Stimulated activated CD4-positive, alpha-beta T cell treated with anti-CD3 and anti-CD28 coated beads, Interleukin-1b, Interleukin-23, amount 100 ng/mL, for 1 hour (primary cell): ENCODE measurements at places on chromosomes 7 and 10.

- DNase-seq, result no peak
Observed at GRCh38 chr7:151381348-151382078, 28.3 kb downstream of the WDR86 start.

DNA sequence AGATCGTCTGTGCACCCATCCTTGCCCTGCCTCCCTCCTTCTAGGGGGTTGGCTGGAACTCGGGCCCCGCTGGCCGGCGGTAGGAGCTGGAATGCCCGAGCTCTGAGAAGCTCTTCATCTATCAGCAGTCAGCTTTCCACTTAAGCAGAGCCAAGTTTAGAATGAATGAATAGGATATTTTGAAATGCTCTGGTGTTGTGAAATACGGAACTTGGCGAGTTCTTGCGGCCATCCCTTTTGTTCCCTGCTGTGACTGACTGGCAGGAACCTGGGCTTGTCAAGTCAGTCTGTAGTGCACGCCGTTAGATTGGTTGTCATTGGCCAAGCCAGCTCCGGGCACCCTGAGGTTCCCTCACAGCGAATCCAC is 33.3 kb downstream of the FOXK1 start:
- DNase-seq, result no peak

GRCh38 chr7:108328174-108328651 is 128.0 kb downstream of the NRCAM start:
- DNase-seq, result no peak

DNA sequence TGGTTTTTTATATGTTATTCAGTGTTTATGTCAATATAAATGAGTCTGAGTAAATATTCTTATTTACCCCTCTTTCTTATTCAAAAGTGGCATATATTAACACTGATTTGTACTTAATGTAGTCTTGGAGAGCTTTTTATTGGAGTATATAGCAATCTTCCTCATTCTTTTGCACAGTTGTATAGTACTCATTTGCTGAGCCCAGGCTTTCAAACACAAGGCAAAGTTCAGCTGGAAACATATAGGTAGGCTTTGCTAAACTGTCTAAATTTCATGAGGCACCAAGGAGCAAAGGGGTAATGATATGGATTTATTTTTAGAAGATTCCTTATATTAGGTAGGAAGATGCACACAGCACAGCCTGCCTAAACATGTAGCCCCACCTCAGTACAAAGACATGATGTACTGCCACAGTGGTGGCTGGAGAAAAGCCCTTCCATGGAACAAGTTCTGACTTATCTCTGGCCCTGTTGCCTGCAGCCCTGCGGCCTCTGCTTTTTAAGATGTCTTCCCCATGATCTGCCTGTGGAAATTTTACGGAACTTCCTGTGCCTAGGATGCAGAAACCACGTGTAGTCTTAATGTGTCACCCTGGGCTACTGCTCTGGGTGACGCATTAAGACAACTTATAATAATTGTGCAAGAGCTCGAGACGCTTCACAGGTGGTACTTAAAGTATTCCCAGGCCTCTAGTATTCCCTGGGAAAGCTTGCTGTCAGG is 9.6 kb upstream of the PDCD4 start:
- DNase-seq, result no peak

- no peak for DNase-seq
Observed at GRCh38 chr7:120475994-120476393, 203.0 kb downstream of the KCND2 start.

- no peak for DNase-seq
Observed at GRCh38 chr10:61860964-61861758, 40.3 kb upstream of the ARID5B start.

- no peak for DNase-seq
Observed at GRCh38 chr7:142867398-142868187, 12.7 kb downstream of the EPHB6 start.

GRCh38 chr10:132061030-132061429 is 4.7 kb upstream of the JAKMIP3 start:
- no peak for DNase-seq

- no peak for DNase-seq
Observed at GRCh38 chr10:517241-517830, 172.1 kb downstream of the DIP2C start.

DNA sequence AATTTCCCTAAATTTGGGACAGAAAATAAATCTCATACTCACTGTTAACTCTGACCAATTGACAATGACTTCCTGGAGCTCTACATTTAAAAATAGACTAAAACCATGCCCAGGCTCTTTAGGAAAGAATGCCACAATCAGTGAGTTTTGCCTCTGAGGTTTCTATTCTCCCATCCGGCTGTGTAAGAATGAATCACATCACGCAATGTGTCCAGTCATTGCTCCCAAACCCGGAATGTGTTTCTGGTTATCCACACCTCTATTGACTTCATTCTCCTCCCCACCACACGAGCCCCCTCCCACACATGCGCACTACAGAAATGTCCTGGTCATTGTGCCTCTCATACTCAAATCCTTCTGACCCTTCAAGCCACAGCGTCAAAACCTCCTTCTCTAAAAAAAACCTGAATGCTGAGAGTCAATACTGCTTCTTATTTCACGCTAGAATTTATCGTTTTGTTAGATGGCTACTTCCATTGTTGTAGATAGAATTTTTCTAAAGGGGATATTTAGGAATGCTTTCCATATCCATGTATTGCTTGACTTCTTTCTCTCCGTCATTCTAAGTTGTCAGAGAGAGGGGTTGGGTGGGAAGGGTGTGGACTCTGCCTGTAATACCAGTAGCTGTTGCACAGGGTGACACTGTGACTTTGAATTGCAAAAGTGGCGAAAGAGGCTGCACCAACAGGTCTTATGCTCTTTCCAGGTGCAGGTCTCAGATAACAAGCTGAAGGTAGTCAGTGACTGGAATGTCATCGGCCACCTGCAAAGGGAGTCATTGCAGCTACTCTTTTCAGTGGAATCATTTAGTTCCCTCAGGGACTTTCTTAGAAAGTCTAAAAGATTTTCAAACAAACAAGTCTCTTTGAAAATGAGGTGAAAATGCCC is 356.6 kb downstream of the PAXIP1 start:
- DNase-seq, result no peak

DNA sequence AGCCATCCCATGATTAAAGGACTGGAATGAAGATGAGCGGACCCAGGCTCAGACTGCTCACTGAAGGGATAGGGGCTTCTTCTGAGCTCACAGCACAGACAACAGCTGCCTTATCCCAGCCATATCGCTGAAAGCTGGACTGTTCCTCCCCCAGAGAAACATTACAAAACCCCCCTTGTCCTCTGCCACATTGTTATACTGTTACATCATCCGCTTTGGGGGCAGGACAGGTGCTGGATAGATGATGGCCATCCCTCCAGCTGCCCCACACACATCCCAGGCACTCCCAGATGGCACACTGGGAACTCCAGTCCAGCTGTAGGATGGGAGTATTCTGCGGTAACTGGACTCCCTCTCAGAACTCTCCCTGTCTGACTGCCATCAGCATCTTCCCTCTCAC is 58.7 kb upstream of the BTRC start:
- DNase-seq, result no peak

DNA sequence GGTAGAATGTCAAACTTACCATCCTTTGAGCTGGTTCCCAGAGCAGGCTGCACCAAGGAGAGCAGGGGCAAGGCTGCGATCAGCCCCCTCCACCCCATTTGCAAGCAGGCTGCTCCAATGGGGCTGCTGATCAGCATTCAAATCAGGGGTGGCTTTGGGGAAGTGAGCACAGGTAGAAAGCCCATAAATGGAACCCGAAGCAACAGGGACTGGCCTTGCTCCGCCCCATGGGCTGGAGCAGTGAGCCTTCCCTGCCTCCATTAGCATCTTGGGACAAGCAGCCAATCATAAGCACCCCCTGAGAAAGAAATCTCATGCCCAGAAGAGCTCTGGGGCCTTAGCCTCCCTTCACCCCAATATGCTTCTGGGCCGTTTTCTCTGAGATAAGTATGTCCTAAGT is 4.0 kb upstream of the PKD1L1 start:
- DNase-seq, result no peak
